Stimulated activated CD4-positive, alpha-beta T cell treated with anti-CD3 and anti-CD28 coated beads, Interleukin-2, amount 100 ng/mL, for 24 hours (primary cell): ENCODE measurements at places on chromosomes 3 and 15.

DNA sequence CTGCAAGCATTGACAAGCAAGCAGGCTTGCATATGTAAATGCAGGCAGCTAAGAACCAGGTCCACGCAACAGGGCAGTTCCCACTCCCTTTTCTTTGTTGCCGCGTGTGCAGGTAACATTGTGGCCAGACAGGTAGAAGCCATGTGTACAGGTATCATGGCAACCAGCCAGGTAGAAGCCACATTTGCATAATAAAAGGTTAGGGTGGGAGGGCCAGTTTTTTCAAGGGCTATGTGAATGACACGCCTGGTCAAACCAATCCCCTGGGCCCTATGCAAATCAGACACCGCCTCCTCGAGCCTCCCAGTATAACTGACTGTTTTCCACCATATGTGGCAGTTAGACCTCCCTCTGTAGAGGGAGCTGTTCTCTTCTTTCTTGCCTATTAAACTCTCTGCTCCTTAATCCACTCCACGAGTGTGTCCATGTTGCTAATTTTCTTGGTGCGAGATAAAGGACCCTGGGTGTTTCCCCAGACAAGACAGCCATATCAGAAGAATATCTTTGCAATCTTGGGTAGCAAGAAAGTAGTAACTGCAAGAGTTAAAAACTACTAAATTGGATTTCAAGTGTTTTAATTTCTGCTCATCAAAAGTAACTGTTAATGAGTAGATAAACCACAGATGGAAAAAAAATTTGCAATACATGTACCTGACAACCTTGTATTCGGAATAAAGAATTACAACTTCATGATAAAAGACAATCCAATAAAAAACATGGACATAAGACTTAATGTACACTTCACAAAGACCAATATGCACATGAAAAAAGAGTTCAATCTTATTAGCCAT, 21.8 kb downstream of the PCOLCE2 start:
- DNase-seq, result no peak

DNA sequence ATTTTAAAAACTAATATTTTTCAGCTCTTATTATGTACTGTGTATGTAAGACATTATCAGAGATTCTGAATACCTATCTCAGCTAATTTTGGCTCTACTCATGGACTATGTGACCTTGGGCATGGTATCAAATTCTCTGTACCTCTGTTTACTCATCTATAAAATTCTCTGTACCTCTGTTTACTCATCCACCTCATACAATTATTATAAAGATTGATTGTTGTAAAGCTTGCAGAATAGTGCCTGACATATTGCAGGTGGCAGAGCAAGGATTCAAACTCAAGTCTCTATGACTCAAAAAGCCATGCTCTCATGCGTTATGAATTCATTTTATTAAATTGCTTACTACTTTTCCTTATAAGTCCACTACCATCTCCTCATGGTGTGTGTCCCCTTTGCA, 151.9 kb upstream of the ARL6 start:
- DNase-seq, result no peak

GRCh38 chr15:77819048-77819850, 186.5 kb upstream of the LINGO1 start:
- DNase-seq, result no peak

DNA sequence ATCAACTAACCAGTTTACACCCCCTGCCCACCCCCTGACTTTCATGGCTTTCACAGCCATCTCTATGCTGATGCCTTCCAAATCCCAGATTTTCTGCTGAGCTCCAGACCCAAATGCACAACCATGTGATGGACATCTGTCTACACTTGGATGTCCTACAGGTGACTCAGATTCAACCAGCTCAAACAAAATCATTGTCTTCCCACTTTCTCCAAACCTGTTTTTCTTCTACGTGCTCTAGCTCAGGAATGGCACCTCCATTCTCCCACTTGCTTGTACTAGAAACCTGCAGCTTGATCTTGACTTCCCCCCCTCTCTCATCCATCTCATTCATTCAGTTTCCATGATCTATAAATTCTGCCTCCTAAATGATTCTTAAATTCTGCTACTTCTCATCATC, 34.1 kb upstream of the RARRES1 start:
- no peak for DNase-seq

GRCh38 chr3:152096280-152096906, 172.3 kb upstream of the MBNL1 start:
- no peak for DNase-seq

DNA sequence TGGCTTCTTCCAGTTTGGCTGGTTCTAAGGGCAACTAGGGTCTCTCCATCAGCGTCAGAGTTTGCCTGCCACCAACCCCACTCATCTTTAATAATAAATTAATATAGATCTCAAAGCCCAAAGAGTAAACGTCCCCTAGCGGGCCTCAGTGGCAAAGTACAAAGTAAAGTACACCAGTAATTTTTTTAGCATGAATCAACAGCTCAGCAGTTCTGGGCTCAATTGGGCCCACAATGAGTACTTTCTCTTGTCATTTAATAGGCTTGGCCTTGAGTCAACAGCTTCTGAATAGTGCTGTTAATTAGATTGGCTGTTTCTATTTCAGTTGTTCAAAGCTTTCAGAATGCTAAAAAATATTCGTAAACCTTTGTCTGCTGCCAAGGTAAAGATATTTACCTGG, 89.0 kb upstream of the PFN2 start:
- DNase-seq, result no peak

DNA sequence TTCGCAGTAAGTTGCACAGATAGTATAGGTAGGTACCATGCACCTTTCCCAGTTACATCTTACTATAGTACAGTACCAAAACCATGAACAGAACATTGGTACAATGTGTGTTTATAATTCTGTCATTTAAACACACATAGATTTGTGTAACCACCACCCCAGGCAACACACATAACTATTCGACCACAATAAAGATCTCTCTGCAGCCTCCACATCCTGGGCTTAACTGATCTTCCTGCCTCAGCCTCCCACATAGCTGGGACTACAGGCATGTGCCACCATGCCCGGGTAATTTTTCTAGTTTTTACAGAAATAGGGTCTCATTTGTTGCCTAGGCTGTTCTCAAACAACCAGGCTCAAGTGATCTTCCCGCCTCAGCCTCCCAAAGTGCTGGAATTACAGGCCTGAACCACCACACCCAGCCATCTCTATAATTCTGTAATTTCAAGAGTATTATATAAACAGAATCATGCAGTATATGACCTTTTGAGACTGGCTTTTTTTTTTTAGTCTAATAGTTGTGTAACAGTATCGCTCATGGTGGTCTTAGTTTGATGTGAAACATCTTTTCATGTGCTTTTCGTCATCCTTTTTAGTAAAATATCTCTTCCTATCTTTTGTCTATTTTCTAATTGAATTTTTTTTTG, 13.3 kb upstream of the TMF1 start:
- DNase-seq, result no peak

GRCh38 chr3:9158865-9159630, 90.4 kb downstream of the SRGAP3 start:
- DNase-seq, result no peak

GRCh38 chr15:62491642-62492041, 326.6 kb upstream of the C2CD4B start:
- DNase-seq, result no peak

DNA sequence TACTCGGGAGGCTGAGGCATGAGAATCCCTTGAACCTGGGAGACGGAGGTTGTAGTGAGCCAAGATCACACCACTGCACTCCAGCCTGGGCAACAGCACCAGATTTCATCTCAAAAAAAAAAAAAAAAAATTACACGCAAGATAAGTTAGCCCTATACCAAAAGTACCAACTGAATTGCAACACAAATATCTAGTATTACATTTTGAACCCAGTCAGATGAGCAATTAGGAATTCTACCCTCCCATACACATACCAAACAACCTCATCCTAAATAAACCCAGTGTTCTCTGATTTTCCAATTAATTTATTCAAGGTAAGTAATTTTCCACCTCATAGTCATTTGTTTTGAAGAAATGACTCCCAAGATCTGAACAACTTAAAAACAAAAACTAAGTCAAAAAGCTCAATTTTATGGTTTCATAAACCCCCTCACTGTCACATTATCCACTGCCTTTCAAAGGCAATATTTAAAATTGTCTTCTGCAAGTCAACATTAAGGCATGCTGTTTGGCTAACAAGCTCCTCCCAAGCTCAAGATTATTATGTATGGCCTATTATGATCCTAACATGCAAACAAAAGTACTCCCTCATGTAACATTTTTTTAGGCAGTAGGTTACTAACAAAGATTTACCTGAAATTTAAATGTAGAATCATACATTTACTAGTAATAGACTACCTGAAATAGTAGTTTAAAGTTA, 4.5 kb downstream of the RAF1 start:
- DNase-seq, result no peak

- no peak for DNase-seq
Observed at GRCh38 chr3:77038468-77038929, 1.4 kb upstream of the ROBO2 start.

DNA sequence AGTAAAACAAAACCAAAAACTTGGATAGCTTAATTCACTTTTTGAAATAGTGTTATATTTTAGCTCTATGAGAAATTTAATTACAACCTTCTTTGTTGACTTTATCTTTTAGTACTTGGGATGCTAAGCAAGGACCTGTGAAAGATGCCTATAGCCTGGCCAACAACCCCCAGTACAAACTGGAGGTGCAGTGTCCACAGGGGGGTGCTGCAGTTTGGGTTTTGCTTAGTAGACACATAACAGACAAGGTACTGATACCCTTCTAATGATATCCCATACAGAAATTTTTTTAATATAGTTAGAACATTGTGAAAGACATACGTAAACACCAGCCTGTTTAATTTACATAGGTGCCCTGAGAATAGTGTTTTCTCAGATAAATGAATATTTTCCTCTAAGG, 35.3 kb downstream of the CAPN7 start:
- DNase-seq, result peak; percentile 43

- no peak for DNase-seq
Observed at GRCh38 chr3:32017286-32017685, 35.7 kb downstream of the ZNF860 start.

- DNase-seq, result no peak
Observed at GRCh38 chr15:52101542-52102323, 10.8 kb downstream of the BCL2L10 start.

GRCh38 chr3:64088408-64089205, 65.3 kb upstream of the PSMD6 start:
- DNase-seq, result no peak

DNA sequence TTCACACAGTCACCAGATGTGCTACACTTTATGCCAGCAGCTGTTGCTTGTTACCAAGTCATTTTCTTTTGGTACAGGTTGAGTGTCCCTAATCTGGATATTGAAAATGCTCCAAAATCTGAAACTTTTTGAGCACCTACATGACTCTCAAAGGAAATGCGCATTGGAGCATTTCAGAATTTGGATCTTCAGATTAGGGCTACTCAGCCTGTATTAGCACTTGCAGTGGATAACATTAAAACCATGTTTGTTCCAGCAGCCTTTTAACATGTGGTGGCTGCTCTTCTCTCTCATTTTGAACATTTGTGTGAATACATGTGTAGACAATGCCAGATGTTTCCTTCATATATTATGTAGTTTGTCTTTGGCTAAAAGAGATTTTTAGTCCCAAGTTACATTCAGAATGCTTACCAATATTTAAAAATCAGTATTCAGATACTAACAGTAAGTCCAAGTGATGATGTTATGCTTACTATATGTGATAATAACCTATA, 230.9 kb upstream of the UBE2E1 start:
- DNase-seq, result no peak

GRCh38 chr3:139718415-139718814, 40.6 kb upstream of the NMNAT3 start:
- no peak for DNase-seq

GRCh38 chr3:144273601-144274000, 302.0 kb downstream of the DIPK2A start:
- DNase-seq, result no peak

GRCh38 chr15:43776101-43776717, 557 bp downstream of the ELL3 start:
- peak; percentile 35 for DNase-seq

DNA sequence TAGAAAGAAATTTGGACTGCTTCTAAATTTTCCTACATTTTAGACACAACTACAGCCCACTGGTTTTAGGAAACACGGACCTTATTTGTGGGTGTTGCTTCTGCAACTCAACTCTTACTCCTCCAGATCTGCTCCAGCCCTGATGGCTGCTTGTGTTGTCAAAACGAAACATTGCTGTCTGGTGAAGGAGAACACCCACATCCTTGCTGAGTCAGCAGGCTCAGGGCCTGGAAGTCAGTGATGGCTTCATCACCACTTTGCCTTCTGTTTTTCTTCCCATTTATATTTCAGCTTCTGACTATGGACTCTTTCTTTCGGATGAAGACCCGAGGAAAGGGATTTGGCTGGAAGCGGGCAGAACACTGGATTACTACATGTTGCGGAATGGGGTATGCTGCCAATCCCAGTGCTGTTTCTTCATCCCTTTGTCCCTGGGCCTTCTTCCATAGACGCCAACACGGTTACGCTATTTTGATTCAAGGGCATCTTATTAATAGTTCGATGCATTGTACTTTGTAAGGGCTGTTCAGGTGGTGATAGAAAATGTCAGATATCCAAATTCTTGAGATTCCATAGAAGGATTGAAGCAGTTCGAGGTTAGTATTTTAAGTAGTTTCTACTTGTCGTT, 392.6 kb upstream of the TPM1 start:
- peak; percentile 35 for DNase-seq

GRCh38 chr3:16423947-16424673, 89.4 kb downstream of the RFTN1 start:
- DNase-seq, result no peak

DNA sequence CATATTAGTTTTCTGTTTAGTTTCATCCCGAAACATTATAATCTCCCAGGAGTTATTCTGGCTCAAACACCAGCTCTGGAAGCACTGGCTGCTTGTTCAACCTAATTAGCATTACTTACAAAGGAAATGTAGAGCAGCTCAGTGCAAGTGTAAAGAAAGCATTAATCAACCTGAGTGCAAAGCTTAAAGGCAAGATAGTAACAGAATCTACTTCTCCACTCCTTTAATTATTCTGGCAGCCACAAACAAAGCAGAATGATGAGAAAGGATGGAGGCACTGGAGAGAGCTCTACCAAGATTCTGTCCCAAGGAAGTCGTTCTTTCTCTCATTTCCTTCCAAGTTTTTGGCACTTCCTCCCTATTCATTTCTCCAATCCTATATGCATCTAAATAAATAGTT, 1384.0 kb downstream of the ZPLD1 start:
- no peak for DNase-seq
